Trophoblast cell (in vitro differentiated cells and primary cell): ENCODE measurements at places on chromosomes 5 and 9.

DNA sequence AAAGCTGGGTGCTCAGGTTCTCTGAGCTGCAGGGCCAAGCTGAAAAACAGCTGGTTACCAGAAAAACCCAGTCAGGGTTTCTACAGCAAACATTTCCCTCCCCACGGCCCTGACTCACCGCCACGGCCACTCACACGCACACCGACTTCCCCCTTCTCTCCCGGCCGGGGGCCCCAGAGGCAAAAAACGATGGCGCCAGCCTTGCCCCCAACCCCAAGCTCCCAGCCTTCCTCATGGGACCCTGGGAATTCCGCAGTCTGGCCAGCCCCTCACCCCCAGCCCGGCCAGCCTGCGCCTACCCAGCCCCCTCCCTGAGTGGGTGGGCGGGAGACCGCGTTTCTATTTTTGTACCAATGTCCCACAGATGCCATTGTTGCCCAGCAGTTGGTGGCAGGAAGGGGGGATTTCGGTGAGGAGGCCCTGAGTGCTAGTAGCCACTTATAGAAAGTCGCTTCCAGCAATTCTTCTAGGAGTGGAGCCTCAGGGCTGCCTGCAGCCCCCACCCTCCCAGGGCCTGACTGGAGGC lies 18.4 kb downstream of the ENG start:
- DNase-seq = peak; percentile 32

- no peak for DNase-seq
Measured at GRCh38 chr9:70880535-70880934, 240.9 kb downstream of the TRPM3 start.

DNA sequence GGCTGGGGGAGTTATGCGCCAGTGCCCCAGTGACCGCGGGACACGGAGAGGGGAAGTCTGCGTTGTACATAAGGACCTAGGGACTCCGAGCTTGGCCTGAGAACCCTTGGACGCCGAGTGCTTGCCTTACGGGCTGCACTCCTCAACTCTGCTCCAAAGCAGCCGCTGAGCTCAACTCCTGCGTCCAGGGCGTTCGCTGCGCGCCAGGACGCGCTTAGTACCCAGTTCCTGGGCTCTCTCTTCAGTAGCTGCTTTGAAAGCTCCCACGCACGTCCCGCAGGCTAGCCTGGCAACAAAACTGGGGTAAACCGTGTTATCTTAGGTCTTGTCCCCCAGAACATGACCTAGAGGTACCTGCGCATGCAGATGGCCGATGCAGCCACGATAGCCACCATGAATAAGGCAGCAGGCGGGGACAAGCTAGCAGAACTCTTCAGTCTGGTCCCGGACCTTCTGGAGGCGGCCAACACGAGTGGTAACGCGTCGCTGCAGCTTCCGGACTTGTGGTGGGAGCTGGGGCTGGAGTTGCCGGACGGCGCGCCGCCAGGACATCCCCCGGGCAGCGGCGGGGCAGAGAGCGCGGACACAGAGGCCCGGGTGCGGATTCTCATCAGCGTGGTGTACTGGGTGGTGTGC lies at the start of gene RXFP3:
Gene RXFP3, plus strand, starts transcription at position 6 of the 636 bp plus-strand sequence. Its CDS starts 355 bp downstream, at position 361.
- DNase-seq = no peak

- peak; percentile 99 for DNase-seq
Measured at GRCh38 chr9:127919253-127919815, 2.5 kb upstream of the ST6GALNAC4 start.

DNA sequence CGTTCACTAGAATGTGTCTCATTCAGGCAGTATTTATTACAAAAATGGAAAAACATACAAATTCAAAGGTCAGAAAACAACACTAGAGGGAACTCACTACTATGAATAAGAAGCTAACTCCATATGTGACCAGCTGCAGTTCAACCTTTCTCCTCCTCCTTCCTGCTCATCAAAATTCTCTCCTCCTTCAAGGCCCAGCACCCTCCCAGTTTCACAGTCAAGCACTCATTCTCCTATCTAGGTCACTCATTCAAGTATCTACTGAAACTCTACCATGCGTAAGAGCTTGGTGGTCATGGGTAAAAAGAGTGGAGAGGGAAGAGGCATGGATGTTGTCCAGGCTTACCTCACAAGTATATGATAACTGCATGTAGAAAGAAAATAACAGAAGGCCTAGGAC lies 27.7 kb downstream of the ECPAS start:
- no peak for DNase-seq

- DNase-seq = no peak
Measured at GRCh38 chr9:98879963-98880310, 63.8 kb upstream of the COL15A1 start.

DNA sequence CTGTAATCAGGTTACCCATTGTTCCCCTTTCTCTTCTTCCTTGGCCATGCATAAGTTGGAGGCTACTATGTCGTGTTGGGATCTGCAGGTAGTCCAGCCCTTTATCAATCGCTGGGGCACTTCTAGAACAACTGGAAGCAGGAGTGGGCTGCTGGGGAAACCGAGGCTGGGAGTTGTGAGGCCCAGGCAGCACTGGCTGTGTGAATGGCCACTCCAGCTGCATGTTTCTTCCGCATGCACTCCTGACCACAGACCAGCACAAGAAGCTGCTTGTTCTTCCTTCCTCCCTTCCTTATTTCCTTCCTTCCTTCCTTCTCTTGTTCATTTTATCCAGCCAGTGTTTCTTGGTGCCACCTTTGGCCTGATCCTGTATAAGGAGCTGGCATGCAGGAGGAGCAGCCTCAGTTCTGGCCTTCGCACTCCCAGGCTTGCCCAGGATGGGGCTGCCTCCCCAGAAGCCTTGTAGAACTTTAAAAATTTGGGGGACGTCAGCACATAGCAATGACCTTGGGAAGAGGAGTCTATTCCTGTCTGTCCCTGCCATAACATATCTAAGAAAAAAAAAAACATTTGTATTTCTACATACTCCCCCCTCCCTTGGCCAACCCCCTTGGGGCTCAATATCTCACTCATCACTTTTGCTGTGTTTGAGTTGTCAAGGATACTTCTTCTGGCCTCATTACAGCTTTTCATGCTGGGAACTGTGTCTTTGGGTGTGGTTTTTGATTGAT lies 20.8 kb upstream of the CXCL14 start:
- DNase-seq = no peak

- no peak for DNase-seq
Measured at GRCh38 chr9:81372628-81373191, 316.6 kb downstream of the TLE1 start.

- peak; percentile 13 for DNase-seq
Measured at GRCh38 chr5:159877894-159878448, 38.3 kb upstream of the ADRA1B start.

GRCh38 chr5:33925278-33925677 lies 10.9 kb upstream of the RXFP3 start:
- DNase-seq = no peak

GRCh38 chr5:158559643-158560042 lies 540.1 kb downstream of the EBF1 start:
- no peak for DNase-seq

GRCh38 chr9:128419061-128419925 lies 1.4 kb upstream of the CERCAM start:
- peak; percentile 45 for DNase-seq

DNA sequence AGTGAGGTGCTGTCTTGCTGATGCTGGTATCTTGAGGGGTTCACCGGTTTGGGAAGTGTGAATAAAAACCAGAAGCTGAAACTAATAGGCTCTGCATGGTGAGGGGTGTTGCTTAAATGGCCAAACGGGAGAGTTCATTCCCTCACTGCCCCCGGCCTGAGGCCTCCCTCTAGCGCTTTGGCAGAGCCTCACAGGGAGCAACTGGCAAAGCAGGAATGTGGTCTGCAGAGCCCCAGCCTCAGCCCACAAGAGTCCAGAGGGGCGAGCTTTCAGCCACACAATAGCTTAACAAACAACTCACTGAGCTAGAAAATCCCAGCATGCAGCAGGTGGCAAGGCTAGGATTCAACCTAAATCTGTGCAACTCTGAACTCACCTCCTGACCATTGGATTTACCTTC lies 234.8 kb downstream of the MED10 start:
- DNase-seq = no peak

GRCh38 chr5:22431406-22431805 lies 421.7 kb downstream of the CDH12 start:
- no peak for DNase-seq
